ENCODE measurements at places on chromosomes 2 and 18. TPM values are rescaled to one million over a fixed set of nuclear protein-coding genes. Genes with fewer than 3 reads are reported as not detected.
A peak's percentile ranks its signal among the peaks of the same experiment; 100 is the strongest.

DNA sequence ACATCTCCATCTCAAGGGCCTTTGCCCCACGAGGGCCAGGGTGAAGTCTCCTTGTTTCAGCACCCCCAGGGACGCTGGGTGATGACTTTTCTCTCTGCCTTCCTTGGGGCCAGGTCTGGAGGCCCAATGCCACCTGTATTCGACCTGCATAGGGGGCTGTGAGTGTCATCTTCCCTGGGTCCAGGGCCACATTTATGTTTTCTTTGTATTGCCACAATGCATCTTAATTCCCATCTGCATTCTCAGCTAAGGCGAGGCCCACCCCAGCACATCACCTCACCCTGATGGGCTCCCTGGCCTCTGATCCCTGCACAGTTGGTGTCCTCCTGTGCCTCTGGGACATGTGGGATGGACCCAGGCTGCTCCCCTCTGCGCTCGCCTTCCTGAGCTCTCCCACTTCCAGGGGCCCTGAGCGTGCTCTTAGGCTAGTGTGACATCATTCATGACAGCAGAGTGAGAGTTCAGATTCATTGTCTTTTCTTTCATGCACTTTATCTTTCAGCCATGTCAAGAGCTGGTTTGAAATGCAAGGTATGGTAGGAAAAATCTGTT, 122.0 kb upstream of the COPS8 start:
- no peak for DNase-seq
- no peaks in the 10 kb centered on the region for H3K27me3 ChIP-seq
- H3K27ac ChIP-seq = no peak overlapping the region

DNA sequence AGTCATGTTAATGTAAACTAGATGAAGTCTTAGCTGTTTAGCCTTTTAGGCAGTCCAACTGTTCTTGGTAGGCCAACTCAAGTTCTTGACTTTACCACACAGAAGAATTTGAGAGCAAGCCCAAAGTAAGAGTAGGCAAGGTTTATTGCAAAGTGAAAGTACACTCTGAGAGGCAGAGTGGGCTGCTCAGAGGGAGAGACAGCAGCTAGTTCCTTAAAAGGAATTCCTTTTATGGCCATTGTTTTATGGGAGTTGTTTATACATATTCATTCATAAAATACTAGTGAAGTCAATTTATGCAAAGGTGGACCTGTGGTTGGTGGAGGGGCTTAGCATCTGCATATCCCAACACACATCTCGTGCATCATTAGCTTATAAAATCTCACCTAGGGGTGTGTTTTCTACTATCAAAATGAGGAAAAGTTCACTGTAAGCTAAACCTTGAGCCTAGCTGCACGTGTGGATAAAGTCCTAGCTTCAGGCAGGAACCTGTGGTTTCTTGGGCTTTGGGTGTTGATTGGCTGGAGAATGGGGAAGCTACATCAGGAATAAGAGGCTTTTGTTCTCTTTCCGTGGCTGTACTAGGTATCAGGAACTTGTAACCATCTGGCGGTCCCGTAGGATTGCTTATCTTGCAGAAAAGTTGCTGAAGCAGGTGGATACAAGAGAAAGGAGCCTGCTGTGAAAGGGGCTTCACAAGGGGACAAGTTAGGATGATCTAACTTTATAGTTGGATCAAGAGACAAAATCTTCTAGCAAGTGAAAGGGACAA, 110.4 kb upstream of the GULP1 start:
- DNase-seq = peak; percentile 53
- peaks cover 14% of the 10 kb centered on the region for H3K4me1 ChIP-seq
- no peaks in the 10 kb centered on the region for H3K27me3 ChIP-seq
- no peaks in the 10 kb centered on the region for H3K36me3 ChIP-seq

DNA sequence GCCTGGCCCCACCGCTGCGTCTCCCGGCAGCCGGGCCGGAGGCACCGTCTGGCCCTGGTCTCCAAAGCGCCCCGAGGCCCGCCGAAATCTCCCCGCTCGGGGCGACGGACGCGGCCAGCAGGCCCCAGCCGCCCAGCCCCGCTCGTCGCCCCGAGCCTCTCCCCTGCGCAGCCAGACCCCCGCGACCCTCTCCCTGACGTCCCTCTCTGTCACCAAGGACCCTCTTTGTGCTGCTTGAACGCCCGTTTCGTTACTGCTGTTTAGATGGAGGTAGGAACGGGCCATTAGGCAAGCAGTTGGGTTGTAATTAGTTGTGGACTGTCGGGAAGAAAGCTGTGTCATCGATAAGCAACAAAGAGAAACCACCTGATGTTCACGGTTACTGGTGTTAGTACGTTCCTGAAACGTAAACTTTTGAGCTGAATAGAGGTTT, 686 bp downstream of the UBXN4 start:
- peak overlapping the region; percentile 97 for H3K27ac ChIP-seq
- peak; percentile 63 for DNase-seq
- peaks cover 12% of the 10 kb centered on the region for H3K4me1 ChIP-seq
- H3K27me3 ChIP-seq = no peaks in the 10 kb centered on the region
- H3K36me3 ChIP-seq = no peaks in the 10 kb centered on the region

- no peaks in the 10 kb centered on the region for H3K27me3 ChIP-seq
- no peak for DNase-seq
- no peaks in the 10 kb centered on the region for H3K36me3 ChIP-seq
Observed at GRCh38 chr2:162545254-162545653, 201.3 kb downstream of the GCA start.

- peaks cover 6% of the 10 kb centered on the region for H3K4me1 ChIP-seq
- H3K36me3 ChIP-seq = no peaks in the 10 kb centered on the region
- H3K27me3 ChIP-seq = no peaks in the 10 kb centered on the region
- H3K4me3 ChIP-seq = no peak overlapping the region
- no peak for DNase-seq
- H3K27ac ChIP-seq = no peak overlapping the region
Observed at GRCh38 chr2:215826376-215826775, 187.0 kb downstream of the MREG start.

DNA sequence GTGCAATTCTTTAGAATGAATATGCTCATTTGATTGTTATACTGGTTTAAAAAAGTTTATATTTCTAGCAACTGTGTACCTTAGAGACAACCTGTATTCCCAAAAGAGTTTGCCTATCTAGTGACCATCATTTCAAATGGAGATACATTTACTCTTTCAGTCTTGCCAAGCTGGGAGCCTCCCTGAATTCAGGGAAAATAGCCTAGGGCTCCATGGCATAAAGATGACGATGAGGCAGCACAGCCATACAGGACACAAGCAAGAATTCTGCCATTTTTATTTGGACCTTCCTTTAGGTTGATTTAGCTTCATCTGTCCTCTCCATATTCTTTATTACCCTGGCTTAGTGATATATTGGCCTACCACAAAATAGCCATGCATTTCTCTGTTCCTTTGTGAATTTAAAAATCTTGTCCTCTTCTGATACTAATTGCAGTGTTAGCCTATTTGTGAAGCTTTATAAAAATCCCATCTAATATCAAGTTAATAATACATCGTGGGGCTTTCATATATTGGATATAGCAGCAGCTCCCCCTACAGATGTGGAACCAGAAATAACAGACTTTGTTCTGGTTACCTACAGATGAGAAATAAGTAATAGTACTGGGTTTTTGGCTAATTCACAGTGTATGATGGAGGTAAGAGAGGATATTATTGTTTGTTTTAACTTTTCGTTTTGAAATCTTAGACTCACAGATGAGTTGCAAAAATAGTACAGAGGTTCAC, 1661.9 kb upstream of the PIK3C3 start:
- H3K4me3 ChIP-seq = no peak overlapping the region
- no peak overlapping the region for H3K27ac ChIP-seq
- H3K4me1 ChIP-seq = peaks cover 15% of the 10 kb centered on the region
- H3K27me3 ChIP-seq = no peaks in the 10 kb centered on the region
- H3K36me3 ChIP-seq = no peaks in the 10 kb centered on the region
- DNase-seq = peak; percentile 34

GRCh38 chr2:168152902-168153530, 94.4 kb downstream of the STK39 start:
- H3K27me3 ChIP-seq = no peaks in the 10 kb centered on the region
- DNase-seq = no peak
- no peak overlapping the region for H3K27ac ChIP-seq
- no peak overlapping the region for H3K4me3 ChIP-seq
- peaks cover 4% of the 10 kb centered on the region for H3K4me1 ChIP-seq

GRCh38 chr18:58536534-58537271, 92.2 kb downstream of the ALPK2 start:
- H3K27ac ChIP-seq = no peak overlapping the region
- peaks cover 28% of the 10 kb centered on the region for H3K4me1 ChIP-seq
- H3K36me3 ChIP-seq = no peaks in the 10 kb centered on the region
- no peak for DNase-seq

DNA sequence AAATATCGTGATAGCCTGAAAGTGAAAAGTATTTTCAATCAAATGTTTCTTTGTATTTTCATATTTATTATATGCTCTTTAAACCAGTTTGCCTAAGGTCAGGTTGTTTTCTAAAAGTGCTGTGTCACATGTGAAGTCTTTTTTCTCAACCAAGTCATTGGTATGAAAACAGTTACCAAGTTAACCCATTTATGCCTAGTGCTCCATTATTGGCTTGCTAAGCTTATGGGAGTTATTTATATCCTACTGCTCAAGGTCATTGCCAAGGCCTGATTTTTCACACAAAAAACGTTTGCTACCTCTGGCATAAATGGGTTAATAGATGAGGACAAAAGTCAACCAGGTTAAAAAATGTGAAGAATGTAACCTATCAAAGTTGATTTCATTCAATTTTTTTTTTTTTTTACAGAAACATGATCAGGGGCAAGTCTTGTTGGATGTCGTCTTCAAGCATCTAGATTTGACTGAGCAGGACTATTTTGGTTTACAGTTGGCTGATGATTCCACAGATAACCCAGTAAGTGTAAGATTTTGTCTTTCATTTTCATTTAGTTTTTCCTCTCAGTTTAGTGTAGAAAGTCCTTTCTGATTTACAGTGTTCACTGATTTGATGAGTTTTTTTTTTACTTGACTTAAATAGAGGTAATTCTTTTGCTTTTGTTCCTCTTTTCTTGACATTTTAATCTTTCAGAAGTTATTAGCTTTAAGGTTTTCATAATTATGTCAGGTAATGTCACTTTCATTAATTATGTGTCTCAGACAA, 102.6 kb downstream of the PTPN4 start:
- no peak overlapping the region for H3K4me3 ChIP-seq
- peak; percentile 37 for DNase-seq
- H3K4me1 ChIP-seq = peaks cover 22% of the 10 kb centered on the region
- H3K27ac ChIP-seq = no peak overlapping the region
- H3K36me3 ChIP-seq = no peaks in the 10 kb centered on the region

DNA sequence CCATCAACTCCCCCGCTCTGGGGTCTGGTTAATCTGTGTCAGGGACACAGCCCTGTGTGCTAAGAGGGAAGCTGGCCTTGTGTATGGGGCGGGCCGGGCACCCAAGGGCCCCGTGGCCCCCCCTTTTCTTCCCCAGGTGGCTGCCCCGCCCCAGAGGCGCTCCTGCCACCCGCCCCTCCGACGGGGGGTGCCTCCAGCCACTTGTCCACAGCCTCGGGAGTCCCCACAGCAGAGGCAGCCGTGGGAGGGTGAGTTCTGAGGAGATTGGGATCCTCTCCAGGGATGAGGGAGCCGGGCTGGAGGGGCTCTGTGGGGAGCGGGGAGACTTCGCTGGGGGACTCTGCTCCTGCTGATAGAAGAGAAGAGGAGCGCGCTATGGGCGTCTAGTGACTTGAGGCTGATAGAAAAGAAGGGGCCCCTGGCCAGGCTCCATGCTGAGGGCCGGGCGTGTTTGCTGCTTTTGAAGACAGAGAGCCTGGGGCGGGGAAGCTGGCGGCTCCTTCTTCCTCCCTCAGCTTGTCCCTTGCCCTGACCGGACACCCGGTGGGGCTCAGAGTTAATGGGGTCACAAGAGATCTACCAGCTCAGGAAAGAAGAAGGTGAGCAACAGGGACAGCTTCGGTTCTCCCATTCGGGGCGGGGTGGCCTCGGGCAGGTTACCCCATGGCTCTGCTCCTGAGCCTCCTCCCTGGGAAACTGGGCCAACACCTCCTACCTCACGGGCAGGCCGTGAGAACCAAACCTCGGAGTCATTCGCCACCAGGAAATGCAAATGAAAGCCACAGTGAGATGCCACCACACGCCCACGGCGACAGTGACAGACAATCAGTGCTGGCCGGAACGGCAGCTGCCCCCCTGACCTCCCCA, 89.4 kb upstream of the TAF1B start:
- H3K27me3 ChIP-seq = no peaks in the 10 kb centered on the region
- no peak overlapping the region for H3K27ac ChIP-seq
- peaks cover 14% of the 10 kb centered on the region for H3K4me1 ChIP-seq
- no peaks in the 10 kb centered on the region for H3K36me3 ChIP-seq

GRCh38 chr2:120419955-120420354, 74.0 kb downstream of the INHBB start:
- DNase-seq = no peak
- H3K4me3 ChIP-seq = no peak overlapping the region
- no peaks in the 10 kb centered on the region for H3K4me1 ChIP-seq
- no peaks in the 10 kb centered on the region for H3K36me3 ChIP-seq

DNA sequence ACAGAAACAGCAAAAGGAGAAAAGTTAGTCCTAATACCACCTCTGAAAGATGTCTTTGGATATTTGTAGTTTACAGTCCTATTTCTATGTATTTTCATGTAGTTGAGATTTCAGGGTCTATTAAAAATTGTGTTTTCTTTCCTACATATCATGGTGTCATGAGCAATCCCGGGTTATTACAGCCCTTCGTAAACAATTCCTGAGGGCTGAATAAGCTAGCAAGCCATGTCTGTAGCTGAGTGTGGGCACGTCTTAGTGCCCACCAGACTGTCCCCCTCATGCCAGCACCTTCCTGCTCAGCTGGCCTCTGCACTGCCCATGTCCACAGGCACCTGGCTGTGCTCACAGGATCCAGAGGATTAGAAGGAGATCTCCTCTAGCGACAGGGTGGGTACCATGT, 60.6 kb downstream of the CTIF start:
- H3K27ac ChIP-seq = no peak overlapping the region
- H3K27me3 ChIP-seq = no peaks in the 10 kb centered on the region
- no peaks in the 10 kb centered on the region for H3K4me1 ChIP-seq
- DNase-seq = no peak
- H3K4me3 ChIP-seq = no peak overlapping the region

DNA sequence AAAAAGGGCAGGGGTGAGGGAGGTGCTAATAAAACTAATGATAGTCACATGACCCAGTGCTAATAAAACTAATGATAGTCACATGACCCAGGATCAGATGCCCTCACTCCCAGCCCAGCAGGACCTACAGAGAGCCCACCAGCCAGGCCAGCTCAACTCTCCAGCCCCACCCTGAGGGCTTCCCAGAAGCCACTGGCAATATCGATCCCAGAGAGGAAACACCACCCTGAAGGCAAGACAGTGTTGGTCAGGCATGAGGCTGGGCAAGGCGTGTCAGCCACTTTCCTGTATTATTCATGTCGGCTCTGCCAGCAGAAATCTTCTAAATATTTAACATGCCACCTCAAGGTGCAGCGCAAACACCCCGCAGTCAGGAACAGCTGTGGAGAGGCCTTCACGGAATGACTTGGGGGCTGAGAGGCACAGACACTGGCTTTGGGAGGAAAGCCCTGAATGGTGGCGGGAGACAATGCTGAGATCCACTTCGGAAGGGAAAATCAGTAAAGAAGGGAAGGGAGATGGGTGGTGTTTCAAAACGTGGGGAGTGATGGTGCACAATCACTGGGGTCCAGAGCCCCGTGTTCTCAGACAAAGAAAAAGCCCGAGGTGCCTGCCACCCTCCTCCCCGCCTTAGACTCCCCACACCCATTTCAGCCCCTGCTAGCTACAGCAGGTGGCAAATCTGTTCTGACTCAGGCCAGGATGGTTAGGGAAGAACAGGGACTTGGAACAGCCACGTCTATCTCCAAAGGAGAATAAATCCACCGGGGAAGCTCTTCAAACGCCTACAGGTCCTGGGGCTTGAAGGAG, 1.4 kb downstream of the REEP1 start:
- peaks cover 6% of the 10 kb centered on the region for H3K4me1 ChIP-seq
- DNase-seq = peak; percentile 26
- H3K4me3 ChIP-seq = peak overlapping the region; percentile 78
- peaks cover 65% of the 10 kb centered on the region for H3K27me3 ChIP-seq
- no peak overlapping the region for H3K27ac ChIP-seq

The FAP gene
- not detected for total RNA-seq

The SDC1 gene
- total RNA-seq = 43.0 TPM

The CEP192 gene
- total RNA-seq = 23.3 TPM

The CDCA7 gene
- total RNA-seq = 95.5 TPM

The MRPL33 gene
- total RNA-seq = 83.9 TPM

Measured in GM23338 (cell line).